Cardiac fibroblast (primary cell): ENCODE measurements at places on chromosomes 5 and 9.

DNA sequence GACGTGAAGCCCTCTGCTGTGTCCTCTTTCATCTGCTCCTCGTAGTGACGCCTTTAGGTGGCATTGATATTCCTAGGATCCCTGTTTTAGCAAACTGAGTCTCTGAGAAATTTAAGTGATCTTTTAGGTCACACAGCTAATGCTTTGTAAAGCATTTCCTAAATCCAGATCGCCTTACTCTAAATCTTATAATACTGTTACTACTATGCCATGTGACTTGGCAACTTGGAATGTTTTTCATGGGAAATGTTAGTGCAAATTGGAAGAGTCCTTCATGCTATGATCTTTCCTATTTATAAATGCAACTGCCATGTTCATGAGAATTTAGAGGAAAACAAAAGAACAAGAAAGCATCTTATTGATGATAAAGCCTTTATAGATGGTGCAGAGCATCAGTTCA lies 212.2 kb downstream of the TRIO start:
- no peak for DNase-seq

DNA sequence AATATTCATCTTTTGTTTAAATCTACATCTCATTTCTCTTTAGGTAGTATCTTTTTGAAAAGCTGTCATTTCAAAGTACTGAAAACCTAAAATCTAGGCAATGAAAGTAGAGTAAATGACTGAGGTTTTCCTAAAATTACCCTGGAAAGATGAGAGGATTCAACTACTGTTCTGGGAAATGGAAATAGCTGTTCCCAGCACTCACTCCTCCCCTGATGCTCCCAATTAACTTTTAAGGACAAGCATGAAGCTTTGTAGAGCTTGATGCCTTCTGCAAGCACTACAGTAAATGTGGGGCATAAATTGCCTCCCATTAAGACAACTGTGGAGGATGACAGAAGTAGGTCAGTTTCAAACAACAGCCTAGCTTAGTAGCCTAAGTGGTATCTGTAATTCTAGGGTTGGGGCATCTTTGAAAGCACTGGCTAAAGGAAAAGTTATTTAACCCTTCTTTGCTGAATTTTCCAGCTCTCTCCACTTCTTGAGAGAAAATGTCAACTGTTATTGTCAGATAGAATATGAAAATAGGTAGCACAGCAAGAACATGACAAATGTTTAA lies 100.2 kb upstream of the GNA14 start:
- no peak for DNase-seq

DNA sequence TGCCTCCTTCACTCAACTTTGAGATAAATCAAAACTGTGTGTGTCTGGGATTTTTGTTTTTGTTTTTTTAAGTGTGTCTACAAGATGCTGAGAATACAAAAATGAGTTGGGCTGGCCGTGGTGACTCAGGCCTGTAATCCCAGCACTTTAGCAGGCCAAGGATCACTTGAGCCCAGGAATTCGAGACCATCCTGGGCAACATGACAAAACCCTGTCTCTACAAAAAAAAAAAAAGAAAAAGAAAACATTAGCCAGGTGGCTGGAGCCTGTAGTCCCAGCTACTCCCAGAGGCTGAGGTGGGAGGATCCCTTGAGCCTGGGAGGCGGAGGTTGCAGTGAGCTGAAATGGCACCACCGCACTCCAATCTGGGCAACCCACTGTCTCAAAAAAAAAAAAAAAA lies 21.0 kb downstream of the HNRNPK start:
- DNase-seq: peak; percentile 78

DNA sequence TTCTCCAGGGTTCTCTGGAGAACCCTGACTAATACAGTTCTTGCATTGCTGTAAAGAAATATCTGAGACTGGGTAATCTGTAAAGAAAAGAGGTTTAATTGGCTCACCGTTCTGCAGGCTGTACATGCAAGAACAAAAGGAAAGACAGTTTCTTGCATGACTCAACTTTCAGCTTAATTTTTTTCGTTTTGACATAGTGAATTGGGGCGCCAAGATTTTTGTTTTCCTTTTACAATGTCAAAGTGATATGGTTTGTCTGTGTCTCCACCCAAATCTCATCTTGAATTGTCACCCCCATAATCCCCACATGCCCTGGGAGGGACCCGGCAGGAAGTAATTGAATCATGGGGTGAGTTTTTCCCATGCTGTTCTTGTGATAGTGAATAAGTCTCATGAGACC lies 11.8 kb upstream of the CRHBP start:
- peak; percentile 11 for DNase-seq

DNA sequence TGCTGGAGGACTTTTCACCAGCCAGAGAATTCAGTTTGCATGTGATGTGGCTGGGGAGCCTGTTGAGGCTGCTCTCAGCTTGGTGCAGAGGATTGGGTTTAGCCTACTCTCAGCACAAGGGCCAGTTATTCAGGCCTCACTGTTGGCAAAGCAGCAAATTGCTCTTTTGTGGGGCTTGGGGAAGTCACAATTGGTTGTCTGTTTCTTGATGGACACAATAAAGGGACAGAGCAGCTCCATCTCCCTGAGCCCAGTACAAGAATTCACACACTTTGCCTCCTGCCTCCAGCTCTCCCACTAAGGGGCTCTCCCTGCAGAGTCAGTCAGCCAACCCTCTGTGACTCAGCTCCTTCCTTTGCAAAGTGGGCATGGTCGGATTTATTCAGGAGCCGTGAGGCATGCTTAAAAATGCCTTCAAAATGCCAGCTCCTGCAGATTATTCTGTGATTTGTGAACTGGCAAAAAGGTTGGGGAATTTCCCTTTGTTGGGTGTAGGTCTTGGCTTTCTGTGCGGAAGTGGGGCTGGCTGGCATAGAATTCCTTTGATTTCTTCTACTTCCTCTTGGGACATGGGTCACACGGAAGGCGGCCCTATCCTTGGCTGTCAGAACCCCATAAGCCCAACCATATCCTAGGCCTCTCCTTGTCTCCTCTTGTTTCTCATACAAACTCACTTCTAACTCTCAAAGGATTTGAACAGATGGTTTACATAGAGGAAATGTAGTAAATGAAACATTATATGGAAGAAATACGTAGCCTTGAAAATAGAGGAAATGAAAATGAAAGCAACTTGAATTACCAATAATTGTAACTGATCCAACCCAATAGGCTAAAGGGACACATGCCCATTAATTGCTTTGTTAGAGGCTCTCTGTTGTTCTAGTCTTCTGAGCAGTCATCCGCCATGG lies 118.7 kb upstream of the CD180 start:
- peak; percentile 76 for DNase-seq

DNA sequence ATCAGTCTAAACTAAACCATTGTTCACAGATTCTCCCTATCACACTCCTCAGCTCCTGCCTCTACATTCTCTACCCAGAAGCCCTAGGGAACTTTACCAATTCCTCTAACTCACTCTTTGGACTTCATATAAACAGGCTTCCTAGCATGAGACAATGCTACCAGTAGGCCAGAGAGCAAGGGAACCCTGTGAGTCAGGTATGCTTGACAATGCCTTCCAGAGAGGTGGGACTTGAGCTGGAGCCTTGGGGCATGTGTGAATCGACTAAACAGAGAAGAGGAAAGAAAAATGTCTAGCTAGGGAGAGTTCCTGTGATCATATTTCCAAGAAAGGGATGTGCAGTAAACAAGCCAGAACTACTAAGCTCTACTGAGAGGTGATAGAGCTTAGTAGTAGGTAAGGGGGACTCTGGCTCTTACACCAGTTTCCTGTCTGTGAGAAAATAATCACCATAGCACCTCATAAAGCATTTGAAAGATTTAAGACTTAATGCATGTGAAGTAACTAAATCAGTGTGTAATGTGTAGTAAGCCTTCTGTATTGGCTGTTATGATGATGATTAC lies 6.4 kb upstream of the RFK start:
- DNase-seq: no peak

- no peak for DNase-seq
Measured at GRCh38 chr5:122789461-122790171, 14.7 kb downstream of the SNX2 start.

DNA sequence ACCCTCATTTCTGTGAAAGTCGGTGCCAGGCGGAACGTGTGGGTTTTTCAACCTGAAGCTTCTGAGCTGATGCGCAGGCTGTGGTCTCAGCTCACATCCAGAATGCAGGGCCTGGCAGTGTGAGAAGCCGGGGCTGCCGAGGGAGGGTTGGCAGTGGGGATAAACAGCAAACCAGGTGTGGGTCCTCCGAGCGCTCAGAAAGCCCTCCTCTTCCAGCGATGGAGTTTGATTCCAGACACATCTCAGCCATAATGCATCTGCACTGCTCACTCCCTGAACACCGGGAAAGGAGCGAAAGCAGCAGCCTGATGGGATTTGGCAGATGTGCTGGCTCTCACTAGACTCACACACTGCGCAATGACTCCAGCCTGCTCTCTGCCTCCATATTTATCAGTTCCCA lies 280.1 kb downstream of the HSPA4 start:
- no peak for DNase-seq

DNA sequence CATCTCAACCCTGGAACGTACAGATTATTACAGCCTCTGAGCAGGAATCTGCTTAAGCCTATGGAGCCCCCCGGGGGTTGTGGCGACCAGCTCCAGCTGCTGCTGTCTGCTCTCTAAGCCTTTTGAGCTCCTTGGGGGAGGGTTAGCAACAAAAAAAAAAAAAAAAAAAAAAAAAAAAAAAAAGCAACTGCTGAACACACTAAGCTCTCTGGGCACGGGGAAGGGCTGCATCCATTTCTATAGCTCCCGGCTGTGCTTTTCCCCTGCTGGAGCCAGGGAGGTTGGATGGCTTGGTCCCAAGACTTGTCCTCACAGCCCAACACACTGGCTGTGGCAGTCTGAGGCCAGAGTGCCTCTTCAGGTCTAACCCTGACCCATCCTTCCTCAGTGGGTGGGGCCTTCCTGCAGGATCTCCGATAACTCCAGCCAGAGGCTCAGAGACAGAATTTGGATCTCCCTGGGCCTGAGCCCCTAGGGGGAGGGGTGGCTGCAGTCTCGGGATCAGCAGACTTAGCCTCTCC lies 82.1 kb downstream of the FBN2 start:
- no peak for DNase-seq

- no peak for DNase-seq
Measured at GRCh38 chr9:846852-847251, 5.4 kb downstream of the DMRT1 start.

- no peak for DNase-seq
Measured at GRCh38 chr9:93629920-93630319, 53.5 kb downstream of the PHF2 start.

- DNase-seq: peak; percentile 38
Measured at GRCh38 chr9:129583308-129584038, 37.4 kb downstream of the C9orf50 start.

- DNase-seq: no peak
Measured at GRCh38 chr9:129108805-129109536, 1.6 kb downstream of the CRAT start.

- DNase-seq: peak; percentile 12
Measured at GRCh38 chr5:51657340-51658240, 274.3 kb downstream of the ISL1 start.

GRCh38 chr5:127079994-127080491 lies 6.7 kb upstream of the C5orf63 start:
- no peak for DNase-seq

- DNase-seq: no peak
Measured at GRCh38 chr5:67876371-67876770, 339.2 kb upstream of the PIK3R1 start.

GRCh38 chr5:89123581-89123980 lies 240.6 kb upstream of the MEF2C start:
- no peak for DNase-seq

DNA sequence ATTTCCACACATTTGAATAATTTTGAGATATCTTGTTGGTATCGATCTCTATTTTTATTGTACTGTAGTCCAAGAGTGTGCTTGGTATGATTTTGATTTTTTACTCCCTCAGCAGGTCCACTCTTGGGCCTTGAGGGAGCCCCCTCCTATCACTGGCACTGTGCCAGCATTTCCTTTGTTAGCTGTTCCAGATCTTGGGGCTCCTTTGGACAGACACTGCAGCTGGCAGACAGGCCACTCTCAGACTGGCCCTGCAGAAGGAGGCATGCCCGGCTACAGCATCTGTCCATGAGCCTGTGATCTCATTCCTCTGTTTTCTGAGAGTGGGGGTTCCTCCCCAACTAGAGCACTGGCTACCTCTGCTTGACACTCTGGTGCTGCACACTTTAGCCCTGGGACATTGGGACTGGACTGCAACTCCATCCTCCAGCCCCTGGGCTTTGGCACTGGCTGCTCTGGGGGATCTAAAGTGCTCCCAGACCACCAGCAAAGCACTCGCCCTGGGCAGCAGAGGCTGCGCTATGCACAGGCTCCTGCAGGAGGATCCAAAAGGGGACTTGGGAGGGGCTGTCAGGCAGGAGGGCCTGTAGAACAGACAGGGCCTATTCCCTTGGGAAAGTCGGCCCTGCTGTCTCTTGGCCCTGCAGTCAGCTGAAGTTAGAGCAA lies 271.3 kb upstream of the DMAC1 start:
- no peak for DNase-seq

DNA sequence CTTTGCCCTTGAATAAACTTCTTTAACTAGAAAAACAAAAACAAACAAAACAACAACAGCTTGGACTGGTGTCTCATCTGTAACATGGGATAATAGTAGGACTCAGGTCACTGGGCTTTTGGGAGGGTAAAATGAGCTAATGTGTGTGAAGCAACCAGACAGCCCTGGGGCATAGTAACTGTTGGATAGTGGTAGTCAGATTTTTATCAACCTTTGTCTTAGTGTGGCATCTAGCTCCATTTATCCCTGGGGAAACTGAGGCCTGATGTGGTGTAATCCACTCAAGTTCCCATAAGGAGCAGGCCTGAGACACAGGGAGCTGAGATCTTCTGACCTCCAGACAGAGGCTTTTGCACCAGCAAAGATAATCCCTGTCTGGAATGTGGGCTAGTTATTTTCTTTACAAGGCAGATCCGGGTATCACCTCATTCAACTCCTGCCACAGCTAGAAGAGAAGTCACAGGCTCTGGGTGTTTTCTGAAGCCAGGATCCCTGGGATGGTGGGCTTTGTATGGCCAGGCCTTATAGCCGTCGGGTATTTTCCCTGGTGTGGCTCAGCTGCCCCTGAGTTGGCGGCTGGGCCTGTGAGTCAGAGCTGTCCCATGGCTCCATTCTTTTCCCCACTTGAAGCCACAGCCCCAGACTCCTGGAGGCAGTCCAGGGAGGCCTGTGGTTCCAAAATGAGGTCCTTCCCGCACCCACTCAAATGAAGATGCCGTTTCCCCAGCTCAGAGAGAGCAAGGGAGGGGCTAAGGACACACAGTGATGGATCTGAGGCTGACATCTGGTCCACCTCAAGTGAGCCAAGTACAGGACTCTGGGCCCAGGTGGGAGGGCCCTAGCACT lies 26.1 kb upstream of the CSF1R start:
- DNase-seq: peak; percentile 78

GRCh38 chr5:159262472-159262858 lies 625 bp upstream of the UBLCP1 start:
- peak; percentile 27 for DNase-seq

- no peak for DNase-seq
Measured at GRCh38 chr5:6862306-6862705, 149.1 kb downstream of the TENT4A start.

DNA sequence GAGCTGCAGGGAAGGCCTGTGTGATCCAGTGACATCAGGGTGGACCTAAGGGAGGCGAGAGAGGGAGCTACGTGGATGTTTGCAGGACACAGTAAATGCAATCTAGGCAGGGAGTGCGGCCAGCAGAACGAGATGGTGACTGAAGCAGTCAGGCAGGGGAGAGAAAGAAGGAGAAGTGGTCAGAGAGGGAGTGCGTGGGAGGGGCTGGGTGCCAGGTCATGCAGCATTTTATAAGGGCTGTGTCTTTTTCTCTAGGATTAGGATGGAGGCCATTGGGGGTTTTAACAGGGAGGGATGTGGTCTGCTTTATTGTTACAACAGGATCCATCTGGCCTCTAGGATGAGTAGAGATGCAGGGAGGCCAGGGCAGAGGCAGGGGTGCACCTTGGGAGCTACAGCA lies 80.4 kb downstream of the DCP2 start:
- no peak for DNase-seq

- DNase-seq: no peak
Measured at GRCh38 chr9:133252301-133253020, 22.5 kb downstream of the ABO start.
